ENCODE measurements at places on chromosomes 12 and 14. TPM values are rescaled to one million over a fixed set of nuclear protein-coding genes. Genes with fewer than 3 reads are reported as not detected.

ETFRF1 gene
- 1.4 TPM for total RNA-seq

CLEC4D gene
- not detected for total RNA-seq

MTHFD1 gene
- total RNA-seq, result 42.0 TPM

CLEC9A gene
- not detected for total RNA-seq

GZMB gene
- 2.9 TPM for total RNA-seq

ZC2HC1C gene
- 5.9 TPM for total RNA-seq

CISTR gene
- total RNA-seq, result not detected

KTN1 gene
- 123 TPM for total RNA-seq

FAM90A1 gene
- total RNA-seq, result not detected

MTRFR gene
- total RNA-seq, result 20.0 TPM

RNF31 gene
- 53.2 TPM for total RNA-seq

GOLGA5 gene
- 17.4 TPM for total RNA-seq
